ENCODE measurements at places on chromosomes 1 and 21. TPM values are rescaled to one million over a fixed set of nuclear protein-coding genes. Genes with fewer than 3 reads are reported as not detected.

GRCh38 chr1:30446095-30446494 is 277.3 kb downstream of the MATN1 start:
- no peak for DNase-seq

GRCh38 chr1:20896826-20897225 is 109.7 kb upstream of the HP1BP3 start:
- no peak for DNase-seq

Gene NBPF6
- not detected for total RNA-seq

- no peak for DNase-seq
These were observed 44.1 kb upstream of the GLIS1 start for GRCh38 chr1:53783056-53783455.

Data from uterus (tissue), 4 donors.